Endothelial cell of coronary artery (primary cell): ENCODE measurements at places on chromosomes 11 and 22. TPM values are rescaled to one million over a fixed set of nuclear protein-coding genes. Genes with fewer than 3 reads are reported as not detected.

Gene DDX25
- not detected in 2 replicates for total RNA-seq

Gene ART5
- total RNA-seq, result not detected in 2 replicates

Gene SYCE3
- total RNA-seq, result not detected in 2 replicates

Gene HSPB2
- total RNA-seq, result 0.28 TPM in 1 of 2 replicates, not detected in the other

Gene ZBED5
- total RNA-seq, result 13.7 and 18.3 TPM in 2 replicates

Gene ADM2
- under 0.01 and 1.3 TPM in 2 replicates for total RNA-seq

Gene EHF
- not detected in 2 replicates for total RNA-seq

Gene MMP13
- not detected in 2 replicates for total RNA-seq

Gene TOLLIP
- 21.1 and 26.4 TPM in 2 replicates for total RNA-seq

Gene ARRB1
- 76.3 and 161 TPM in 2 replicates for total RNA-seq

Gene OR52A1
- total RNA-seq, result not detected in 2 replicates
